ENCODE measurements at places on chromosomes 2 and 18.

GRCh38 chr2:239215136-239215925, 185.5 kb downstream of the HDAC4 start:
- DNase-seq = no peak

GRCh38 chr2:45651415-45652089, at the start of gene PRKCE:
Gene PRKCE, plus strand, starts transcription at chr2:45651675.
- no peak for DNase-seq

DNA sequence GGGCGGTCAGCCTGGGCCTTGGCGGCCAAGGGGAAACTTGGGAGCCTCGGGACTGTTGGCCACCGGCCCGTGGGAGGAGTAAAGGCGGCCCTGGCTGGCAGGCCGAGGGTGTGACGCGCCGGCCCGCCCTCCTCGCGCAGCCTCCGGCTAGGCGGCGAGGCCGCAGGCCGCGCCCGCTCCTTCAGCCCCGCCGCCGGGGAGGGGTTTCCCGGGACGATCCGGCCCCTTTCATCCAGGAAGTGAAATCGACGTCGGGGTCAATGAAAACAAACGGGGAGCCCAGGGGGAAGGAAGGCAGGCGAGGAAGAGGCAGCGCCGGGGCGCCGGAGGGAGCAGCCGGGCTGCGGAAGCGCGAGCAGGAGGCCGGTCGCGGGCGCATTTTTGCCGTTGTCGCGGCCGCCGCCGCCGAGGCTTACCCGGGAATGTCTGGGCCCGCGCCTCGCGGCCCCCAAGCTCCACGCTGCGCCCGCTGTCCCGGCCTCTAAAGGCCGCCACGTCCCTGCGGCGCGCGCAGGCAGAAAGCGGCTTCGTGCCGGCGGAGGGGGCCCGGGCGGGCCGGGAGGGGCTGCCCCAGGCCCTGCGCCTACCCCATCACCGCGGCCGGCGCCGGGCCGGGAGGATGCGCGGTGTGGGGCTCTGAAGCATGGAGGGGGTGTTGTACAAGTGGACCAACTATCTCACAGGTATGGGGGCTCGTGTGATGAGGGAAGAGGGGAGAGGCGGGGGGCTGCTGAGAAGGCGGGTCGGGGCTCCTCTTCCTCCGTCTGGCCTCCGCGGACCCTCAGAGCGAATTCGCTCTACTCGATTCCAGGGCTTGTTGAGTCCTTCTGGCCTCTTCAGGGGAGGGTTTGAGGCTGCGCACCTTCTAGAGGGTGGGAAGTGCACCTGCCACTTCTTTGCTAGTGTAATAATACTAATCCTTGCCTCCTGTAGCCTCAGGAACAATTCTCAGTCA, at the start of gene PLEKHA3:
Gene PLEKHA3 (plus strand): TSS at position 231 of the 955 bp plus-strand sequence. CDS start 413 bp downstream, at position 644.
- DNase-seq = peak; percentile 84

DNA sequence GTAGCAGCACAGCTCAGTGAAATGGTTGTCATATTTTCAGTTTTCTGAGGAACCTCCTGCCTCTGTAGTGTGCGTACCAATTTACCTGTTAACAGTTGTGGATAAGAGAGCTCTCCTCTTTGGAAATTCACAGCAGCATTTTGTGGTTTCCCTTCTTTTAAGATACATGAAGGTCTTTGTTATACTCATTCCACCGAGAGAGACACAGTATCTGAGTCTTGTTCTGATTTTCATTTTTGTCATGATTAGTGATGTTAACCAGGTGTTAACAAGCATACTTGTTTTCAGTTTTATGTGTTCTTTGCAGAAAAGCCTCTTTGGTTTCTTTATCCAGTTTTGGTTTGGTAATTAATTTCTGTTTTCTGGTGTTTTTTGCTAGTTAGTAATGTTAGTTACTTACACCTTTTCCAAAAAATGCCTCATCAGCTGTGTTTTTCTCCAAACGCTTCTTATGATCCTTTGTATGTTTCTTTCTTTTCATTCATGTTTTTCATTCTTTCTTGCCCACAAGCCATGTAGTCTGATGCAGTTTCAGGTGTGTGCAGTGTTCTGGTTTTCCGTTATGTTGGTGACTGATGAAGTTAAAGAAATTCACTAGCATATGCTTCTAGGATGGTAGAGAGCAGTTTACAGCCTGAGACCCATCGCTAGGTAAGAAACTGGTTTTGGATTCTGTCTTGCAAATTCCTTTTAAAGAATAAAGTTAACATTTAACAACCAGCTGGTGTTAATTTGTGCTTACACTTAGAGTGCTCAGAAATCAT, 30.1 kb downstream of the CCDC74A start:
- no peak for DNase-seq

DNA sequence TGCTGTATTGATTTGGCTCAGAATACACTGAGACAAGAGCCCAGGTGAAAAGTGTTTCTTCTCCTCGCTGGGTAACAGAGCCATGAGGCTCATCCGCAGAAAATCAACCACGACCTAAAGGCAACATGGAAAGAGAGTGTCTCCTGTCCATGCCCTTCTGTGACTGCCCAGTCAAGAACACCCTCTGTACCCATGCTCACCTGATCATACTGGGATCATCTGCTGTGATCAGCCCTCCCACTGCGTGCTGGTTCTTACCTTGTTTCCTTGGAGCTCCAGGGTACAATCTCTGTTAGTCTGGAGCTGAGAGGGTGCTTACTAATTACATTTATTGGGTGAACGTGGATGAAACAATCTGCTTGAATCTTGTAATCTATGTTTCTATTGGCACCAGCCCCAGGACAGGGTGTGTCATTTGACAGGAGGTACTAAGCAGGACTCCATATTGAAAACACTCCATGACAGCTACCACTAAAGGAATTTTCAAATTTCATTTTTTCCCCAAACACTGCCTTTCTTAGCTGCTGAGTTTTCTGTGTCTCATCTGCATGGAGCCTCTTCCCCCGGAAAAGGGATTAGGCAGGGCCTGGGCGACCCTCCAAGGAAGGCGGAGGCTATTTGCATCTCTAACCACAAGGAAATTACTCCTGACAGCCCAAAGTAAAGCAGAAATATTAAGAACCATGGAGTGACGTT, 39.7 kb upstream of the GRP start:
- DNase-seq = no peak

DNA sequence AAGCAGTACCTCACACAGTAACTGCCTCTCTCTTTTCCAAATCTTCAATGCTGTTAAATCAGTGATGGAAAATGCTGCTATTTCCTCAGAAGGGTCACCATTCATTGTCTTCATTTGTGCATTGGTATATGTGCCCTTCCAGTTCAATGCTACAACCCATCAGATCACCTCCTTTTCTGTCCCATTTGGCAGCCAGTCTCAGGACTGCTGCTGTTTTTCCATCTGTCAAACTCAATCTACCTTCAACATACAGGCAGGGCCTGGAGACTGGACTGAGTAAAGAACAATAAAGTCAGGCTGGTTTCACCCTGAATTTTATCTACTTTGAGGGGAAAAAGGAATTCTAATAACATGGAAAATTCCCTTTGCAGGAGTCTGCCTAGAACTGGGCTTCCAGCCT, 17.9 kb downstream of the ZNF385B start:
- DNase-seq = no peak

- DNase-seq = peak; percentile 16
These were observed 328 bp downstream of the DTYMK start for GRCh38 chr2:241686324-241686649.

- no peak for DNase-seq
These were observed 81.3 kb upstream of the HPCAL1 start for GRCh38 chr2:10221443-10221842.

GRCh38 chr2:121283670-121284462, 1.1 kb downstream of the TFCP2L1 start:
- DNase-seq = no peak

DNA sequence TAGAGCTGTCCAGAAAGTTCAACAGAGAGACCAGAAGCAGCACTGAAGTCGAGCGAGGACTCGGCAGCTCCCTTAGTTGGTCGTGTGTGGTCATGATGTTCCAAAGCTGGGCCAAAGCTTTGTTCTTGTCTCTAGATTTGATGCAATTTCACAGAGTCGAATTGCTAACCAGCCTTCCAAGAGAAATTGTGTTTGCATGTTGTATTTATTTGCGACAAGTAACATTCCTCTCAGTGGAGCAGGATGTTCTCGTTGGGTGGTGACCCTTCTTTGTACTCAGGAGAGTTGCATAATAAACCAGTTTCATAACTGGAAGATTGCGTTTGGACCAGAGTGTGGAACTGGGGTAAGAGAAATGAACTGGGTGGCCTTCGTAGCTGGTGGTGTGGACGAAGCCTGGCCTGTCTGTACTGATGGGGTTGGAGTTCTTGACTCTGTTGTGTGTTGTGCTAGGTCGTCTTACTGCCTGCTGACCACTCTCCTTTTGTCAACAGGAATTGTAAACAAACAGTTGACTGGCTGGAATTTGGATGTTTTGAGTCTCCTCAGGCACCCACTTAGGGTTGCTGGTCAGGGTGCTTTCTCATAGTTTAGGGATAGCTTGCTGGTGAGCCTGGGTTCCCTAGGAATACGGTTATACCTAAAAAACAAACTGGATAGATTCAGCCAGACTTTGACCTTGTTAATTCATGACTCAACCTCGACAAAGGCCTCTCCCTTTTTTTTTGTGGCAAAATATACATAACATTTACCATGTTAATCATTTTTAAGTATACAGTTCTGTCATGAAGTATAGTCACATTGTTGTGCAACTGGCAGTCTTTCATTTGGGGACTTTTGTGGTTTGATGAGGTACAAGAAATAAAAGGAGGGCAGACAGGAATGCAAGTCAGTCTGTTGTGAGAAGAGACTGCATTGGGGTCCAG, 28.9 kb upstream of the TOGARAM2 start:
- DNase-seq = no peak

GRCh38 chr2:109288544-109289368, 159.8 kb downstream of the SH3RF3 start:
- DNase-seq = no peak

- DNase-seq = no peak
These were observed 57.3 kb downstream of the UNC50 start for GRCh38 chr2:98665677-98666076.

DNA sequence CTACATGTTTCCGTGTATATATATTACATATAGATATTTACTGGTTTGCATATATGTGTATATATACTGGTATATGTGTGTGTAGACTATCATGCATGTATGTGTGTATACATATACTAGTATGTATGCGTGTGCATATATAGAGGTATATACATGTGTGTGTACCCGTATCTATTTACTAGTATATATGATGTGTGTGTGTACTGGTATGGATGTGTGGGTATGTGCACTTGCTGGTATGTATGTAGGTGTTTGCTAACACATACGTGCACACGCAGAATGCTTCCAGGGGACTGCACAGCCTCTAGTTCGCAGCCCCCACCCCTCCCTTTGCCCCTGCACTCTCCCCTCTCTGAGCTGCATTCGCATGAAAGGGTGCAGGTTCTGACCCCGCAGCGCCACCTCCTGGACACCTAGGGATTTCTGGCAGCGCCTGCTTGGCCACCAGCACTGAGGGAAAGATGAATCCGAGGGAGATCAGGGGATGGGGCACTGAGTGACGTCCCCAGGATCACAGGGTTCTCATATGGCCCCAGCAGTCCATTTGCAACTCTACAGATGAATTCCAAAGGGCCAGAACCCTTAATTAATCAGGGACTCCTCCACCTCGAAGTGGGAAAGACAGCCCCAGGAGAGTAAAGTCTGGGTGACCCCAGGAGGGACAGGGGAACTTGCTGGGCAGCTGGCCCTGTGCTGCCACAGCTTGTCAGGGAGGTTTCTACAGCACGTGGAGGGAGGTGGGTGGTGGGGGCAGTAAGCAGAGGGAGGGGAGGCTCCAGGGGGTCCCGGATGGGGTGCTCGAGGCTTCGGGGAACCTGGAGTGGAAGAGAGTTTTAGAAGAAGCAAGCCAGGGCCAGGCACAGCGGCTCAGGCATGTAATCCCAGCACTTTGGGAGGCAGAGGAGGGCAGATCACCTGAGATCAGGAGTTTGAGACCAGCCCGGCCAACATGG, 66.8 kb upstream of the ASAP2 start:
- DNase-seq = peak; percentile 41

DNA sequence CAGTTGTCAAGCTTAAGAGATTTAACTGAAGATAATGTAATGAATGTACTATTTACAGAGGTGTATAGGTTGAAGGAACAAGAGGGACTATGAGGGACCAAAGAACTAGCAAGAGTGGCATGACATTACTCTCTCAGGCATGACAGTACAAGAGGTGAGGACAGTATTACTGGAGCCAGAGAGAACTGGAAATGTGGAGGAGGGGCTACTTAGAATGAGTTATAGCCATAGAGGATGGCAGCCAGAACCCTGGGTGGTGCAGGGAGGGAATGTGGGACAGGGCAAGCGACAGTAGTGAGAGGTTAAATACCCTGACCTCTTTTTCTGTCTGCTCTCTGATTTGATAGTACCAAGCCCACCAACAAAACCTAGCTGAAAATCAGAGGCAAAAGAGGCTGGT, 122.6 kb upstream of the UGP2 start:
- no peak for DNase-seq

DNA sequence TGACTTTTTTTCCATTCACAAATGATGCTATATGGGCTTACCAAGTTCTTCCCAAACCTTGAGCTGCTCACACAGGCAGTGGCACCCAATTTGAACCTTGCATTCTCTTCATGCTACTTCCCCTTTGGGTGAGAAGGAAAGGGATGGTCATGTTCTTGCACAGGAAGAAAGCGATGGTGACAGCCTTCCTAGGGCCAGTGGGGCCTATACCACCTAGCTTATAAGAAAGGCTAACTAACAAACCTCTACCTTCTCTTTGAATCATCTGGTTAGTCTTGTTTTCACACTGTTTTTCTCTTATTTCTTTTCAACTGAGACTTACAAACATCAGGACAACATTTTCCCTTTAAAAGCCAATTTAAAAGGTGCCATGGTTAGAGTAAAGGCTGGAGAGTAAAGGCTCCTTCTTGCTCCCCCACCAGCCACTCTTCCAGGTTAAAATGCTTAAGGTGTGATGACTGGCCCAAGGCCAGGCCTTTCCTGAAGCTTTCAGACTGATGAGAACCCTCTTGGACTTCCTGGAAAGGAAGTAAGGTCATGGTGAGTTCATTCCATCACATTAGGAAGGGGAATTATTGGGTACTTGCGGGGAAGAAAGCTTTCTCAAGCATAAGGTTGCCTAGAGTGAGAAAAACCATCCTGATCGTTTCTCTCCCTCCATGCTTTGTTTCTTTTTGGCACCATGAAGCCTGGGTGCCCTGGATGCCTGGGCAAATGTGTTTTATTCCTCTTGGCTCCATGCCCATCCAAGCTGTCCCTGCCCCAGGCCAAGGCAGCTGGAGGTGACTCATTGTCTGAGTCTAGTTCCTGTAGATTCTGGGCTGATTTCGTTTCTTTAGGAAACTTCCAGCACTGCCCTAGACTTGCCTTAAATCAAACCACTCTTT, 41.4 kb upstream of the ITGB6 start:
- no peak for DNase-seq

DNA sequence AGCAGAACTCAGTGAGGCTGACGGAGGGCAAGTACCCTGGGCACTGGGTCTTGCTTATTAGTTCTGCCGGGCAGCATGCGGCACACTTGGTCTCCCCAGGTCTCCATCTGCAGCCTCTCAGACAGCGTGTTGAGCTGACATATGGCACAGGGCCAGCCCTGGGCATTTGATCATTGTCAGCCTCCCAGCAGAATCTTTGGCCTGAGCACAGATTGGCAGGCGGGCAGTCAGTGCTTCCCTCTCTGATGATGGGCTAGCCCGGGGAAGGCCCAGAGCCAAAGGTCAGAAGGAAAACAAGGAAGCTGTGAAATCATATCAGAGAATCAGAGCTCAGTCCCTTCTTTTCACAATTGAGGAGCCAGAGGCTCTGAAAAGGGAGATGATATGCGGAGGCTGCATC, 150.1 kb upstream of the LRRTM1 start:
- no peak for DNase-seq

All from hematopoietic multipotent progenitor cell treated with erythropoietin and hydrocortisone succinate and interleukin-3 and kit ligand, for 17 days (in vitro differentiated cells).